ENCODE measurements at places on chromosomes 5 and 9. TPM values are rescaled to one million over a fixed set of nuclear protein-coding genes. Genes with fewer than 3 reads are reported as not detected.

- no peak for DNase-seq
Observed at GRCh38 chr5:2996248-2996647, 244.8 kb upstream of the IRX2 start.

GRCh38 chr5:17277907-17278306, 60.5 kb downstream of the BASP1 start:
- DNase-seq: no peak

The FGF18 gene
- total RNA-seq: not detected

The FIBCD1 gene
- 1.1 TPM for total RNA-seq

The CCDC180 gene
- total RNA-seq: 0.90 TPM

DNA sequence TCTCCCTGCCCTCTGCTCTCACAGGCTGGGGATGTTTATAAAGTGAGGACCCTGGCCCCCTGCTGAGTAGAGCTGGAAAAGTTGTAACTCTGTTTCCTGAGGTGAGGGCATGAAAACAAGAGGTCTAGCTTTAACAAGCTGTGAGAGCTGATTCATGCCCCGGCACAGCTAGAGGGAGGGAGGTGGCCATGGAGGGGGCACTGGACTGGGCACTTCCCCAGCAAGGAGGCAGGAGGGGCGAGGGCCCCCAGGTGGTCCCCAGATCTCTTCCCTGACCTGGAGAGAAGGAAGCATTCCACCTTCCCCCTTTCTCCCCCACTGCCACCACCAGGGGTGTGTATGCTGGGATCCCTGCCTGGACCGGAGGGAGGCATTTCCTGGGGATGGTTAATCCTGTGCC, at the start of gene MSMP:
Gene MSMP (minus strand): TSS at position 13 of the 400 bp plus-strand sequence. CDS start 147 bp downstream, outside the sequence.
- no peak for DNase-seq

GRCh38 chr9:131167146-131167692, 41.8 kb downstream of the NUP214 start:
- no peak for DNase-seq

DNA sequence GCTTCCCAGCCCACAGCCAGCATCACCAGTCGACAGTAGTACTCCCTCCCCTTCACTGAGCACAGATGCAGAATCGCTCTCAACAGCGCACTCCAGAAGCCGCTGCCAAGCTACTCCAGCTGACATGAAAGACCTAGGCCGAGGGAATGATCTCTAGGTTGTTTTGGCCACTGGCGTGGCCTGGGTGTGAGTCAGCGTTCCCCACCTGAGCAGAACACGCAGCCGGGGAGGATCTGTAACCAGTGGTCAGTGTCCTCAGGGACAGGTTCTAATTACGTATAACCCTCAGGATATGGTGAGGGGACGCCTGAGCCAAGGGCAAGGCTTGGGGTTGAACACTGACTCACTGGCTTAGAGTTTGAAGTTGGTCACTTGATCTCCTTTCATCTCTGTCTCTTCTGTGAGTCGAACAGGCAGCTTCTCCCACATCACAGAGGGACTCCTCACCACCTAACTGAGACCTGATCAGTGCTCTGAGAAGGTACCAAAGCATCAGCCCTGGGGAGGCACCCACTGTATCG, 76.9 kb upstream of the IL17B start:
- peak; percentile 86 for DNase-seq

GRCh38 chr5:58366461-58366860, 93.4 kb downstream of the PLK2 start:
- peak; percentile 45 for DNase-seq

The TMEM174 gene
- total RNA-seq: not detected

DNA sequence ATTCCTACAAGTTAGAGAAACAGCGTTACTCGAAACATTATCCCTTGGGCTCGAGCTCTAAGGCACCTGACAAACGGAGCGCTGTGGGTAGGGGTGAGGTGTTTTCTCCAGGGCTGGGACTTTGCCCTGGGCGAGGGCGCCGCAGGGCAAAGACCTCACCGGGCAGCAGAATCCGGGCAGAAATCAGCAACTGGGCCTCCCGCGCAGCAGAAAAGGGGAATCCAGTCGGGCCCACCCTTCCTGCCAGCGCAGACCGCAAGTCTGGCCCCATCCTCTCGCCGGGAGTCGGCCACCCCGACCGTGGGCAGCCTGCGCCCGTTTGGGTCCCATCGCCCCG, 430 bp upstream of the MSH3 start:
- DNase-seq: no peak

The CLIC3 gene
- total RNA-seq: 0.28 TPM

- DNase-seq: peak; percentile 96
Observed at GRCh38 chr5:76617675-76618074, 5.5 kb downstream of the F2RL2 start.

GRCh38 chr5:138180183-138180782, 1.4 kb downstream of the KIF20A start:
- DNase-seq: peak; percentile 64

The AMBP gene
- not detected for total RNA-seq

DNA sequence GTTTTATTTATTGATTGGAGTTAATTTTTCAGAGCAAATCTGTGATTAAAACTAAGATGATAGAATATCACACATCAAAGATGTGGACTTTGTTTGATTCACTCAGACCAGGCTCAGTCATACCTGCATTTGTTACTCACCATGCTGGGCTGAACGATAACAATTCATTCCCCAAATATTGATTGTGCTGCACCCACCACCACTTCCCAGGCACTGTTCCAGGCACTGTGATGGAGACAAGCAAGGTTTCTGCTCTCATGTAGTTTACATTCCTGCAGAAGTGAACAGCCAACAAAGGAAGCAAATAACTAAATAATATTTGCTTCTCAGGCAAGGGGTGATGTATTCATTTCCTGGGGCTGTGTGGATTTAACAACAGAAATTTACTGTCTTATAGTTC, 428.3 kb downstream of the DNAH5 start:
- DNase-seq: no peak

GRCh38 chr9:136628268-136628667, 34.4 kb upstream of the EGFL7 start:
- no peak for DNase-seq

DNA sequence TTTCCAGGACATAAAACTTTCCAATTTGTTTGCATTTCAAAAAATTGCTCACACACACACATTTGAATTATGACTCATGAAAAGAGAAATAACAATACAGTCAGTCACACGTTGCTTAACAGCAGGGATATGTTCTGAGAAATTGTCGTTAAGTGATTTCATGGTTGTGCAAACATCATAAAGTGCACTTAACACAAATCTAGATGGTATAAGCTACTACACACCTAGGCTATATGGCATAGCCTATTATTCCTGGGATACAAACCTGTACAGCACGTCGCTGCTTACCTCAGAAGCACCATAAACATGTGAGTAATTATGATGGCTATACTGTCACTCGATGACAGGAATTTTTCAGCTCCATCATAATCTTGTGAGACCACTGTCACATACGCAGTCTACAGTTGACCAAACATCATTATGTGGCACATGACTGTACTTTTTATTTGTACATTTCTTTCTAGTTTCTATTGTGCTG, 378.2 kb downstream of the ACTL7B start:
- peak; percentile 87 for DNase-seq

DNA sequence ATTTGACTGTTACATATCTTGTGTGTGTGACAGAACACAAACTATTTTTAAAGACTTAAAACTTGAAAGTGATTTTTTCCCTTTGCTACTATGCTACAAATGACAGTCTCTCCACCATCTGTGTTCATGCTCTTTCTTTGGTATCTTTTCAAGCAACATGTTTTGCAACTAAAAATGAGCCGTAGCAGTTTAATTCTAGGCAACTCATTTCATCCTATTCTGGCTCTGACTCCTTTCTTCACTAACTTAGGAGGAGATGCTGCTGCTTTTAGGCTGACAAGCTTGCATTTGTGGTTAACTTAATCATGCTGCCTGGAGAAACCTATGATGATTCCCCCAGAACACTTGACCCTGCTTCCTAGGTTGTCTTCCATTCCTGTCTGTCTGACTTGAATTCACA, 100.6 kb downstream of the HACD4 start:
- DNase-seq: no peak

DNA sequence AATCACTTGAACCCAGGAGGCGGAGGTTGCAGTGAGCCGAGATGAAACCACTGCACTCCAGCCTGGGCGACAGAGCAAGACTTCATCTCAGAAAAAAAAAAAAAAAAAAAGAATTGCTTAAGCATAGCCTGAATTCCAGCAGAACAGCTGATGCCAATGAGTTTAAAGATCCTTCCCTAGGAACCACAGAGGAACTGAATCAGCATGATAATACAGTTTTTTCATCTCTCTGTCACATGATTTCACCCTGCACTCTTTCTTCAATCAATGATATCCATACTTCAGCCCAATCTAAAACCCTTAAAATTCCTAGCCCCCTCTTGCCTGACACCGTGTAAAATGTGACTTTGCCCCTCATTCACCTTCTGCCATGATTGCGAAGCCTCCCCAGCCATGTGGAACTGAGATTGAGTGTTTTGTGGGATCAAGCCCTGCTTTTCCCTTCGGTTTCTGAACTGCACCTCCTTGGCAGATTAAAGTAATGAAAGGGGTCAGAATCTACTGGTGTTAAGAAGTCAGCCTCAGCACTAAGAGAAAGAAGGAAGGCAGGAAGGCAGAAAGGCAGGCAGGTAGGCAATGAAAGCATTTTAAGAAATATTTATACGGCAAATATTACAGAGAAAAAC, 20.9 kb upstream of the DMXL1 start:
- DNase-seq: peak; percentile 80

The TLX3 gene
- total RNA-seq: not detected

The PAM gene
- 115 TPM for total RNA-seq

- DNase-seq: peak; percentile 90
Observed at GRCh38 chr5:52893105-52893504, 96.0 kb upstream of the ITGA2 start.

Data from IMR-90 (cell line).